ENCODE measurements at places on chromosomes 5 and 9.

GRCh38 chr9:16625811-16626210 is 244.7 kb downstream of the BNC2 start:
- no peak for DNase-seq

DNA sequence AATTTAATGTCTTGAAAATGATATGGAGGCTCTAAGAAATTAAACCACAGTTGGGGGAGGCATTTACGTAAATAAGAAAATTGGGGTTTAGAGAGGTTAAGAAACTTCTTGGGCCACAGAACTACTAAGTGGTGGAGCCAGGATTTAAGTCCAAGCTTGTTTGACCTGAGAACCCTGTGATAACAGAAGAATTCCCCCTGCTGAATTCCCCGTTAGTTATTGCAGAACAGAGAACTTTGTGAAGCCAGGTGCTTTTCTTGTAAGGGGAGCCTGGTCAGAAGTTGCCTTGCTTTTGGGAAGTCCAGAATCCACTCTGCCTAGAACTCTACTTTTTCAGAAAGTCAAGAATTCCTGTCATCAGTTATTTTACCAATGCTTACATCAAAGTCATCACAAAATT is 309.3 kb upstream of the SEMA6A start:
- DNase-seq, result no peak

- no peak for DNase-seq
Measured at GRCh38 chr5:157952374-157952685, 93.4 kb upstream of the CLINT1 start.

DNA sequence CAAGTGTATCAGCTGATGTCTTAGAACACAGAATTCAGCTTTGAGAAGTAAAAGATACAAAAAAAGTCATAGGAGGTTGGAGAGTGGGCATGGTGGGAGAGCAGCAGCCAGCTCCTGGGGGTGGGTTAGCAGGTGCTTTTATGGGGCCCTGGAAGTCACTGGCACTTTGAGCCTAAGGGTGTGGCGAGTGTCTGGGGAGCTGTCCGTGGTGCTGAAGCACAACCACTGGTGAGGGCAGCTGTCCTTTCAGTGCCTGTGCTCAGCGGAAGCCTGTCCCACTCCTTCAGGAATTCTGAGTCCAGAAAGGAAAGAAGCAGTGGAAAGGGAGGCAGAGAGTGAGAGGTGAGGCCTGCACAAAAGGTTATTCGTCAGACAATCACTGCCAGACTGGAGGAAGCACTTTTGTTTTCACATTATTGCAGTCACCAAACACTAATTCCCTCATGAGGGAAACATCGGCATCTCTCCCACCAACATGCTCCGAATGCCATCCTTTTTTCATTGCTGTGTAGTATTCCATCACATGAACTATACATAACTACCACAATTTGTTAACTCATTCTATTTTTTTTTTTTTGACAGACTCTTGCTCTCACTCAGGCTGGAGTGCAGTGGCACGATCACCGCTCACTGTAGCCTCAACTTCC is 59.4 kb upstream of the RAPGEF1 start:
- DNase-seq, result peak; percentile 5

GRCh38 chr9:33452828-33453271 is 5.5 kb upstream of the AQP3 start:
- DNase-seq, result peak; percentile 23

- DNase-seq, result no peak
Measured at GRCh38 chr5:851553-851952, 767 bp upstream of the ZDHHC11 start.

DNA sequence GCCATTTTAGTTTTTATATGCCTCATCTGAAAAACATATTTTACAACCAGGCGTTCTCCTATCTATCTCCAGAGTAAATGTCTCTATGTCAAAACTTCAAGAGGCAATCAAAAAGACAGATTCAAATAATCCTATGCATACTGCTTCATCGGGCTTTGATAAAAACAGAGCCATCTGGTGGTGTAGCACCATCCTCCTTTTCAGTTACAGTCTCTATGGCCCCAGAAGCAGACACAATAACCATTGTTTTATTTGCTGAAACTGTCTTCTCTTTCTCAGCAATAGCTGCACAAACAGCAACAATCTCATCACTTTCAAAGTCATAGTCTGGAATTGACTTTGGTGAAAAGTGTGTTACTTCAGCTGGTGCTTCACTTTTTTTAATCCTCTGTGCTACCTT is 36.3 kb downstream of the PTGER4 start:
- DNase-seq, result no peak

- DNase-seq, result no peak
Measured at GRCh38 chr5:83554686-83555085, 83.1 kb downstream of the VCAN start.

DNA sequence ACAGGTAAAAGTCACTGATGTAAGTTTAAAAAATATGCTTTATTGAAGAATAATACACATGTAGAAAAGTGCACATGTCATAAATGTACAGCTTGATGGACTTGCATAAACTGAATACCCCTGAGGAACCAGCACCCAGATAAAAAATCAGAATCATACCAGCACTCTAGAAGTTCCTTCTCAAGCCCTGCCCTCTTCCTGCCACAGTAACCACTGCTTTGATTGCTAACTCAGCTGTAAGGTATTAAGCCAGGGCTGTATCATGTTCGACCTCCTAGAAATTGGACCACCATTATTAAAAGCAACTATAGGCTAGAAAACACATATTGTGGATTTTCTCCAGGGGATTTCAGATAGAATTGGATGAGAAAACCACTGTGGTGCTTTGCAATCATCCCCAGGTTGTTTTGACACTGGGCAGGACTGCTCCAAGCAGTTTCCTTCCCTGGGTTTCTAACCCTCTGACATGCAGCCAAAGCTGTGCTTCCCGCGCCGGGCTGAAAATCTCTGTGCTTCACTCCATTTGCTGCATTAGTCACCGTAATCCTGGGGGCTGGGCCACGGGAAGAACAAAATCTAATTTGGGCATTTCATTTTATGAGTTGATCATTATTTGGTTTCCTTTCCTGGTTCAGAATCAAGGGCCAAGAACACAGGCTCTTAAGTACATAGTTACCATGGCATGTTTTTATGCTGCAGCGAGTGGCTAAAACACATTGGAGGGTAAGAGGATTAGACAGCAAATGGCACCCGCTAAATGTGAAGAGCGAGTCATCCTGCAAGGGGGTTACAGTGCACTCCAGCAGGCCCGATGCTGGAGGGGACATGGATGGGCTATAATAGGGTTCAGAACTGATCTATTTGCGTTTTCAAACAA is 139.4 kb upstream of the IL12B start:
- DNase-seq, result no peak

- DNase-seq, result no peak
Measured at GRCh38 chr5:77425420-77425819, 66.7 kb downstream of the WDR41 start.

- DNase-seq, result no peak
Measured at GRCh38 chr5:32646061-32646969, 61.0 kb downstream of the SUB1 start.

- DNase-seq, result no peak
Measured at GRCh38 chr9:105065098-105066088, 137.4 kb upstream of the ABCA1 start.

DNA sequence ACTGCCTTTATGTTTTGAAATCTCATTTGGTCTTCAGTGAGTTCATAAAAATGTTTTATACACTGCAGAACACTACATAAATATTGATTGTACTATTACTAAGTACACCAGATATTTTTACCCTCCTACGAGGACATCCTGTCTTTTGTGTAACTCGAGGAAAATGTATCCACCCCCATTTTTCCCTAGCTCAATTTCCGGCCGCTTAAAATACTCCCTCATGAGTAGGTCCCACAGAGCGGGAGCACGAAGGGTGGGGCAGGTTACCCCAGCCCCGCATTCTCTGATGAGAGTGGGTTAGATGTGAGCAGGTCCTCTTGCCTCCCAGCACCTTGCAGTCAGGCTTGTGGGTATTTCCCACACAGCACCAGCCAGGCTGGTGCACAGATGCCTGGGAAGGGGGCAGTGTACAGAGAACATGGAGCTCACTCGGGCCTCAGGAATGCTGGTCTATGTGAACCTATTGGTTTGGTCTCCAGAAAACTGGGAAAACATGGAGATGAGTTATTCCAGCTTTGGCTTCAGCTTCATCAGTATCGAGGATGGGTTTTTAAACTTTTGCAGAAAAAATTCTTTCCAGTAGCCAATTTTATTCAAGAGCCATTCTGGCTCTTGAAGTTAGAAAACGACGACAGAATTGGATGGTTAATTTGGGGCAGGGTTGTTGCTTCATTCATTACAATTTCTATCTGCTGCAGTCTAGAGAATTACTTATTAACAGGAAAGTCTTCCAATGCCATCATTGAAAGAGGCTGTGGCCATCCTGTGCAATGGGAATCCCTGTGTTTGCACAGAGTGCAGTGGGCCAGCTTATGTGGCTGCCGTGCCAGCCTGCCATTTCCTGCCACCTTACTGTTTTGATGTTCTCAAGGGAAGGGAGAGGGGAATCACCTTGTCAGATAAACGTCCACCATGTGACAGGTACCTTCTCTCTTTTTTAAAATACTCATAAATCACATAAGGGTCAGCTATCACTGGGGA is 73.2 kb downstream of the WDR41 start:
- DNase-seq, result no peak

GRCh38 chr9:15635752-15636151 is 82.9 kb downstream of the CCDC171 start:
- DNase-seq, result no peak

Measured in AG09319 (cell line).